ENCODE measurements at places on chromosomes 1 and 21.

- no peak for DNase-seq
These were observed 146.2 kb upstream of the IRF2BP2 start for GRCh38 chr1:234756066-234756774.

GRCh38 chr1:97033949-97034348 is 312.4 kb downstream of the PTBP2 start:
- no peak for DNase-seq

- peak; percentile 77 for DNase-seq
These were observed 825 bp downstream of the TMEM39B start for GRCh38 chr1:32073299-32074229.

DNA sequence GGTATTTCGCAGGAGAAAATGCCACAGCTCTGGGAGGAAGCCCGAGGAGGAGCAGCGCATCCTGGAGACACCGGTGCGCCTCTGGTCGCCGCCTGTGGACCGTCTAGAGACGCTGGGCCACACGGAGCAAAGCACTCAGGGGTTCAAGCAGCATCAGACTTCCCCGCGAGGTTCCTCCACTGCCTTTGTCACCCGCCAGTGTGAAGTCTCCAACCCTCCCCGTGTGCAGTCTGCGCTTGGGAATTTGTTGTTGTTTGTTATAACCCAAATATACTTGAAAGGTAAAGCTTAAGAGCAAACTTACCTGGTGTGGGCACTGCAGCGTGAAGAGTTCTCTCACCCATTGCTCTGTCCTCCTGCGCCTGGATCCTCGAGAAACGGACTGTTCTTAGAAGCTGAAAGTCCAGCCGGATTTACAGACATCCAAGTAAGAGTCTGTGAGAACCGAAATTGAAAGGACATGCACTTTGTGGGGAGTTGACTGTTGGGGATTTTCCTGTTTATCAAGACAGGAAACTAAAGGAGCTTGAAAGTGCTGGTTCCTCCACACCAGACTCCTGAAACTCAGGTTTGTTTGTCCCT is at the start of gene GBP4:
GBP4 (minus strand) TSS at position 452 of the 582 bp plus-strand sequence; CDS start at position 344, 108 bp downstream.
- no peak for DNase-seq

GRCh38 chr21:15204970-15205286 is 140.1 kb upstream of the NRIP1 start:
- no peak for DNase-seq

DNA sequence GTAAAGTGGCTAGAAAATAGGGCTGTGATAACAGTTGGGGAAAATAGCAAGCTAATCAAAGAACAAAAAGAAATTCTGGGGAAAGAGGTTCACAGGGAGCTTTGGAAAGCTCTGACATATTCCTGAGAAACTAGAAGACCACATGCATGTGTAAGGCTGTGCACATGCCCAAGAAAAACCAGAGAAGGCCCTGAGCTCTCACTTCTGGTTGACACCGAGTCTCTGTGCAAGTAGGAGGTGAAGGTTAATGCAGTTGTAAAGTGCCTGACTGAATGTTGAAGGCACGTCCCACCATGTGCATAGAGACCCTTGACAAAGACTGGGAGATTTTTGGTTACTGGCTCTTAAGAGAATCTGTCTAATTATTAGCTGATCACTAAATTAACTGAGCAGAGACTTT is 261.0 kb downstream of the DYRK1A start:
- DNase-seq = no peak
